Hematopoietic multipotent progenitor cell (in vitro differentiated cells): ENCODE measurements at places on chromosomes 3 and 15. TPM values are rescaled to one million over a fixed set of nuclear protein-coding genes. Genes with fewer than 3 reads are reported as not detected.

The CX3CR1 gene
- 0.54 TPM for total RNA-seq

The ZBBX gene
- under 0.01 TPM for total RNA-seq

The SNX22 gene
- total RNA-seq: 1.1 TPM

The HIGD2B gene
- under 0.01 TPM for total RNA-seq

The RBPMS2 gene
- total RNA-seq: 0.27 TPM

The CCR5 gene
- total RNA-seq: under 0.01 TPM

The FSD2 gene
- not detected for total RNA-seq

The ITPKA gene
- 1.1 TPM for total RNA-seq

The CHRFAM7A gene
- total RNA-seq: 10.2 TPM

The CPLX3 gene
- not detected for total RNA-seq

The LEKR1 gene
- total RNA-seq: 1.1 TPM

The SLC6A11 gene
- under 0.01 TPM for total RNA-seq

The GOLGA8H gene
- 1.6 TPM for total RNA-seq

The SCAMP5 gene
- 4.8 TPM for total RNA-seq

The DYNLT2B gene
- total RNA-seq: 2.2 TPM

The NOP10 gene
- 125 TPM for total RNA-seq

The THBS1 gene
- 16.2 TPM for total RNA-seq

The PPM1L gene
- 16.4 TPM for total RNA-seq

The GMNC gene
- total RNA-seq: not detected

The SLCO3A1 gene
- total RNA-seq: 17.2 TPM

The STX19 gene
- total RNA-seq: not detected

The MYRIP gene
- total RNA-seq: under 0.01 TPM

The OIP5 gene
- 5.7 TPM for total RNA-seq

The SEMA6D gene
- total RNA-seq: under 0.01 TPM

The ADGRG7 gene
- total RNA-seq: not detected

The HYPK gene
- 9.2 TPM for total RNA-seq

The MASP1 gene
- total RNA-seq: under 0.01 TPM

The CEP152 gene
- total RNA-seq: 4.8 TPM

The GOLGA6A gene
- total RNA-seq: under 0.01 TPM

The MCCC1 gene
- 35.3 TPM for total RNA-seq

The C3orf20 gene
- total RNA-seq: under 0.01 TPM

The CTDSPL gene
- total RNA-seq: 37.4 TPM

The COL7A1 gene
- total RNA-seq: 0.27 TPM

The AAGAB gene
- 21.5 TPM for total RNA-seq

The MAGI1 gene
- total RNA-seq: 0.27 TPM

The DGKG gene
- total RNA-seq: 6.2 TPM

The FOXL2 gene
- under 0.01 TPM for total RNA-seq

The EFCC1 gene
- 9.2 TPM for total RNA-seq

The ZNF502 gene
- total RNA-seq: 1.3 TPM

The C3orf85 gene
- not detected for total RNA-seq

The SI gene
- total RNA-seq: not detected

The THRB gene
- 5.7 TPM for total RNA-seq

The MRAS gene
- total RNA-seq: 2.2 TPM

The TRH gene
- total RNA-seq: 6.5 TPM

The GOLGA8S gene
- total RNA-seq: 0.27 TPM

The TMEM207 gene
- not detected for total RNA-seq

The RARB gene
- under 0.01 TPM for total RNA-seq

The RPL4 gene
- total RNA-seq: 9,045 TPM

The BUB1B gene
- total RNA-seq: 3.0 TPM

The GOLGA6L1 gene
- total RNA-seq: not detected

The DAPK2 gene
- total RNA-seq: 0.81 TPM

The CMTM8 gene
- 2.2 TPM for total RNA-seq

The CSTA gene
- total RNA-seq: 0.27 TPM
